ENCODE measurements at places on chromosomes 2 and 18.

GRCh38 chr2:232449964-232450363 is 6.0 kb upstream of the ALPI start:
- DNase-seq, result no peak

DNA sequence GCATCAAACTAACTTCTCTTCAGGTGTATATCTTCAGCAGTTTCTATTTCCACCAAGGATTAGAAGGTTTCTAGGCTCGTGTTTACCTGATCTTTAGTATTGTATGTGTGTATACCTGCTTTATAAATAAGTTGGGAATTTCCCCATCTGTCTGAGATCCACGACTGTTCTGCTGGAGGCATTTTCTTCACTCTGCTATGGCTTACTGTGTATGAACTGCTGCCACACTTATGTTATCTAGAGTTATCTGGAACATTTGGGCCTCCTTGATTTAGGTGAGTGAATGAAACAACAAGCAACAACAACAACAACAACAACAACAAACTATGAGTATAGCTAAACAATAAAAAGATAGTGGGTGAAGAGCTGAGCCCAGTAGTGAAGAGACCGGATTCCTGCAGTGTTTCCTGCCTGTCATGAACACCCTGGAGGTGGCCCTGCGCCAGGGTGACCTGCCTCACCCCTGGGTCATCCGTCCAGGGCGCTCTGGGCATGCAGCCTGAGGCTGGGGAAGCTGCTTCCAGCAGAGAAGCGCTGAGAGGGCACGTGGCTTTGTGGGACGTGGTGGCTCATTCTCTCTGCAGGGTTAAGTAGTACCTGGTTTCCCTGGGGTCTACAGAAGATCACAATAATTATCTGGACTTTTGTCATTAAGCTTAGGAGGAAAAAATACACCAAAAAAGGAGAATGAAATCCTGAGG is 56.1 kb upstream of the GATA6 start:
- DNase-seq, result no peak

DNA sequence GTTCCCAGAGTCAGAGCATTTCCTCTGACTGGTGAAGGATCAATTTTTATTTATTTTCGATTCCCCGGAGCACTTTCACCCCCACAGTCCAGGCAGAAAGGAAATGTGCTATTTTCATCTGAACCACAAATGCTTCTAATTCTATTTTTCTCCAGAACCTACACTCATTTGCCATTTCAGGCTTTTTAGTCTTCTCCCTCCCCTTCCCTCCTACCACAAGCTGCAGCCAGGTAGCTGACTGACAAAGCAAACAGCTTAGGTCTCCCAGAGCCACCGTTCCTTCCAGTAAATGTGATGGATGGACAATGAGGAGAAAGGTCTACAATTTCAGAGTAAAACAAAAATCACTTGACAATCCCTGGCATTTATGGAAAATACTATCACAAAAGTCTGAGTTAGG is 76.9 kb downstream of the KLF7 start:
- DNase-seq, result no peak

DNA sequence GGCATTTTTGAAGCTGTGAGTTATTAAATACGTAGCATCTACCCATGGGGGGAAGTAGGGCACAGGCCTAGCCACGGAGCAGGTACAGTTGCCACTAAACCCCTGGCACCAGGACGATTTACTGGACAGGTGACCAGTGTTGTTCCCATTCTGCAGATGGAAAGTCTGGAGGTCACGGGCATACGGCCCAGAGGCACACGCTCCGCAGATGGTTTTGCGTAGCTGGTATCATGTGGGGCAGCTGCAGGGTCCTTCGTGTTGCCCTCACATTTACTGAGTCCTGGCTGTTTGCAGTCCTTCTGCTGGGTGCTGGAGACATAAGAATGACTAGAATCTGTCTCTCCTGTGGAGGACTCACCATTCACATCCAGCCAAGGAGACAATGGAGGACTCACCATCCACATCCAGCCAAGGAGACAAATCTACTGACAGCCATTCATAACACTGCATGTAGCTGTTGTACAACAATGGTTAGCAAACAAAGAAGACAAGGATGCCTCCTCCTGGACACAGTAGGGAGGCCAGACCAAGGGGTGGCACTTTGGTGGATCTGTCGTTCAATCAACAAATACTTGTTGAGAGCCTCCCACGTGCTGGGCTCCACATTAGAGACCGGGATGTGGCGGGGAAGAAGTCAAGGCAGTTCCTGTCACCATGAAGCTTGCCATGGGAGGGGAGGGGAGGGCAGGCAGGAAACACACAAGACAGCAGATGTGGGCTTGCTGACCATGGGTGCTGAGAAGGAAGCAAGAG is 24.9 kb downstream of the TWIST2 start:
- DNase-seq, result no peak

GRCh38 chr2:64731263-64731643 is 77.5 kb upstream of the SERTAD2 start:
- no peak for DNase-seq

DNA sequence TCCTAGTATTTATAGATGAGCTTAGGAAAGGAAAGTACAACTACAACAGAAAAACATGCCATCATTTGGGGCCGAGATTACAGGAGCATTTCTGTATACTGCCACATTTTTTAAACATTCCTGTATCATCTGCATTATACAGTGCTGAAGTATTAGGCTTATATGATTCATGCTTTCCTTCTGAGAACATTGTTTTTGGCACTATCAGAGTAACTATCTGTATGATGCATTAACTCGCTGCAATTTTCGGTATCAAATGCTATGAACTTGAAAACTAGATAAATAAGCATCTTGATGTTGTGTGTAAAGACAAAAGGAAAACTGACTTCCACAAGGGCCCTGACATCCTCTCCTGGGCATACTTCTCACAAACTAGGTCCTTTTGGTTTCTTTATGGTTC is 102.0 kb downstream of the RIT2 start:
- no peak for DNase-seq

- no peak for DNase-seq
Observed at GRCh38 chr2:223054193-223054781, 2.3 kb downstream of the KCNE4 start.

- DNase-seq, result peak; percentile 75
Observed at GRCh38 chr2:213151437-213152064, at the start of gene IKZF2. Gene IKZF2, minus strand, starts transcription at chr2:213151612. Its CDS starts 2,983 bp downstream, at chr2:213148629.

GRCh38 chr2:8256905-8257304 is 425.0 kb upstream of the ID2 start:
- DNase-seq, result no peak

- peak; percentile 34 for DNase-seq
Observed at GRCh38 chr2:12514631-12515437, 201.9 kb upstream of the TRIB2 start.

DNA sequence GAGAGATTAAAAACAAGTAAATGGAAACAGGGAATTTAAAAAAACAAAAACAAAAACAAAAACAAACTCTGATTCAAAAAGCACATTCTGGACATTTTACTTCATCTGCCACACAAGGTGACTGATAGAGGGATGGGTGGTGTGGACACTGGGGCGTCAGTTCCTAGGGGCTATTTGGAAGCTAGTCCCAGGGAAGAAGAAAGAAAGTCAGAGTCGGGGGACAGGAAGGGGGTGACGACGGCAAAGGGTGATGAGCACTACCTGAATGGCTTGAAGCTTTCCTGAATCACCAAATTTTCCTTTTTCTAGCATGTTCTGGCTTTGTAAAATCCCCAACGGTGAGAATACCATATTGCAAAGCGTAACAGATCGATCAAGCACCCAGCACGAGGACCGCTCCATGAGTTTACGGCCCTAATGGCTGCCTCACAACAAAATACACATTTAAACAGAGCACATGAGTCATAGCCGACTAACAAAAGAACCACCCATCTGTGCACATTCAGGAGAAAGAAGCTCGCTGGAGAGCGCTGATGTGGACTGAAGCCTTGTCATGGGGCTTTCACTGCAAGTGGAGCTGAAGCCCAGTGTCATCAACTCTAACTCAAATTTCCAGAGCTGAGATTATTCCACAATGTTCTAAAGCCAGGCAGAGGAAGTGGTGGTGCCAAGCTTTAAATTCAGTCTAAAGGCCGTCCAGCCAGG is 178.9 kb downstream of the LNPK start:
- DNase-seq, result no peak

GRCh38 chr2:11598228-11598731 is 64.4 kb downstream of the GREB1 start:
- DNase-seq, result no peak

DNA sequence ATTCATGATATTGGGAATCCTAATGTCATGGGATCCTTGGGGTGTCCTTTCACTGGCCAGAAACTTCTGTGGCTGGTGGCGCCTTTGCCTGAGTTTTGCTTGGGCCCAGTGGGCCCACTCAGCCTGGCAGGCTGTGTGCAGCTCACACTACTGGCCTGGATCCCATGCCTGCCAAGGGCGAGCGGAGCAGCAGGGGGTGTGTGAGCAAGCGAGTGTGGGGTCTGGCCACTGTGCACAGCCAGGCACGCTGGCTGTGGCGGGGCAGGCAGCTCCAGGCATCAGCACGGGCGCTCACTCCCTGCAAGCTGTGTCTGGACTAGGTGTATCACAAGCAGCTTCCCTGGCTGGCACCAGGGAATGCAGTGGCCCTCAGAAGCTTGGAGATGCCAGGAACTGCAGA is 74.5 kb downstream of the NCOA1 start:
- no peak for DNase-seq

- no peak for DNase-seq
Observed at GRCh38 chr2:95333888-95334338, 36.8 kb downstream of the KCNIP3 start.

- DNase-seq, result no peak
Observed at GRCh38 chr18:77366067-77366719, 116.5 kb downstream of the GALR1 start.

DNA sequence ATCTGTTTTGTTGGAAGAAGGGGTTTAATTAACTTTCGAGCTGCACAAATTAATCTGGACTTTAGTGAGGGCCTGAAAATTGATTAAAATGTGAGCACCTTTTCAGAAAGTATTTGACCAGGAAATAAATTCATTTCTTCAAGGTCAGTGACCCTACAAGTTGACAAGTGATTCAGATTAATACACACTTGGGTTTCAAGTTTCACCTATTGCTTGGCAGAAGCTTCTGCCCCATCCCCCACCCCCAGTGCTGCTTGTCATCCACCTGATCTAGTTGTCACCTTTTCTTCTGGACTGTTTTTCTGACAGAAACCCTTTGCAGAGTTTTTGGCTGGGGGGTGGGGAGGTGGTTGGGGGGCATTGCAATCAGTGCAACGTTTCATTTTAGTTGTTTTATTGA is 46.2 kb downstream of the RPRM start:
- no peak for DNase-seq

GRCh38 chr2:3873899-3874298 is 170.5 kb downstream of the DCDC2C start:
- DNase-seq, result no peak

DNA sequence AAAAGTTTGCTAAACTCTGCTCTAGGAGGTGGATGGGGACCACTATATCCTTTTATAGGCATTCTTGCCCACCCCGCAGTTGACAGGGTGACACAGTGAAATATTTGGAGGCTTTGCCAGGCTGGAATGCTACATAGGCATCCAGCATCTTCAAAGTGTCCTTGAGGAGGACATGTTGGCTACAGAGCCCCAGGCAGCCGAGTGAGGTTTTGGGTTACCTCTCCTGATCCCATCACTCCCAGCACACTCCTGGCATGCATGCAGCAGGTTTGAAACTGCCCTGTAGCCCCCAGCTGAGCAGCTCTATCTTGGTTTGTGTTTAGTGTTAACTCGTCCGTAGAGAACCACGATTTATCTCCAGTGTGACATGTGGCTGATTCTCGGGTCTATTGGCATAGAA is 7.3 kb downstream of the FOSL2 start:
- DNase-seq, result no peak

GRCh38 chr2:75595541-75596395 is 35.0 kb upstream of the EVA1A start:
- DNase-seq, result no peak

GRCh38 chr2:236998758-236999157 is 86.9 kb upstream of the COPS8 start:
- DNase-seq, result no peak
